ENCODE measurements at places on chromosomes 16 and 17. TPM values are rescaled to one million over a fixed set of nuclear protein-coding genes. Genes with fewer than 3 reads are reported as not detected.

PMP22 gene
- 78.1 TPM for total RNA-seq

KRTAP4-2 gene
- total RNA-seq, result not detected

DPH1 gene
- 36.1 TPM for total RNA-seq

ETV4 gene
- 1.3 TPM for total RNA-seq

ARL5C gene
- not detected for total RNA-seq

SOX15 gene
- 0.26 TPM for total RNA-seq

TBCD gene
- 42.7 TPM for total RNA-seq
